ENCODE measurements at places on chromosomes 12 and 14.
A peak's percentile ranks its signal among the peaks of the same experiment; 100 is the strongest.

DNA sequence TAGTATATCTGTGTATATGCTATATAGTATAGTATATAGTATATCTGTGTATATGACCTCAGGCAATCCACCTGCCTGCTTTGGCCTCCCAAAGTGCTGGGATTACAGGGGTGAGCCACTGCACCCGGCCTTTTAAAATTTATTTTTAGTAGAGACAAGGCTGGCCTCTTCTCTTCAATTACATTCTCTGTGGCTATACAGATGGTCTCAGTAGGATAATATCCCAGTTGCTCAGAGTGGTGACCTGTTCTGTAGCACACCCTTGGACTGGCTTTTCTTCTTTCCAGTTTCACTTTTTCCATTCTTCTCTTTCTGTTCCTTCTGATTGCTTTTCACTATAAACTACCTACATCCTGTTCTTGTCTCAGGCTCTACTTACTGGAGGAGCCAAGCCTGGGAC lies 3.1 kb upstream of the NFATC4 start:
- DNase-seq = no peak

- DNase-seq = no peak
These were observed 262.0 kb downstream of the MED13L start for GRCh38 chr12:116015525-116015924.

DNA sequence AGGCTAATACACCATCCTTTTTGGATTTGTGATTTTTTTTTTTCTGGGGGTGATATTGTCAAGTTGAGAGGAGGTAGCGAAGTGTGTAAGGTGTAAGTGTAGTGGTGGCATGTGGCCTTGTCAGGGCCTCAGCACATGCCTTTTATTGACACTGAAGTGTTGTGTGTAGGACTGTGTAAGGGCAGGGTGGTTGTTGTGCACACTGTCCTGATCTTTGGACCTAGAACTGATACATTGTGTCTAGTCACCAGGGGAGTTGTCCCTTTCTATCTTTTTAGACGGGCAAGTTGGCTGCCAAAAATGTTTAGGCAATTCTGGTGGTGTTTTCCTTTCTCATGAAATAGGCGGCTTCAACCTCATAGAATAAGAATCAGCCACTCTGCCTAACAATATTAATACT lies 244.0 kb downstream of the NRXN3 start:
- no peak for DNase-seq

- DNase-seq = peak; percentile 2
These were observed 418 bp upstream of the MYG1 start for GRCh38 chr12:53299101-53299453.

DNA sequence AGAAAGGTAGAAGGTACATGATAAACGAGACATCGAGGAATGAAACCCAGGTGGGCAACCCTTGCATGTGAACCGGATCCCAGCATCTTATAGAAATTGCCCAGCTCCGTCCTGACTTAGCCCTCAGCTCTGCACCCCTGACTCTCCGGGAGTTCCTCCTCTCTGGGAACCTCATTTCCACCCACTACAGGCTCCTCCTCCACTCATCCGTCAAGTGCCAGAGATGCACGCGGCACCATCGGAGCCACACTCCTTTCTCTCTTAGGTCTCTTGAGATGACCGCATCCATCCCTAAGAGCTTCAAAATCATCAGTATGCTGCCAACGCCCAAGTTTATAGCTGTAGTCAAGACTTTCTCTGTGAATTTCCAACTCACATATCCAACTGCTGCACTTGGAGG lies 84.7 kb downstream of the TTC7B start:
- no peak for DNase-seq

GRCh38 chr14:65476273-65476941 lies 63.9 kb downstream of the FUT8 start:
- DNase-seq = no peak

GRCh38 chr12:52636592-52637258 lies 15.3 kb downstream of the KRT2 start:
- DNase-seq = no peak
